ENCODE measurements at places on chromosomes 6 and 20.
A peak's percentile ranks its signal among the peaks of the same experiment; 100 is the strongest.

GRCh38 chr6:125570526-125570925 is 178.9 kb upstream of the HEY2 start:
- no peak for DNase-seq

GRCh38 chr6:30238178-30238795 is 25.1 kb upstream of the TRIM26 start:
- DNase-seq: no peak

- no peak for DNase-seq
These were observed 503 bp upstream of the ZC2HC1B start for GRCh38 chr6:143863771-143864170.

- DNase-seq: no peak
These were observed 36.4 kb upstream of the RPN2 start for GRCh38 chr20:37142708-37143107.

DNA sequence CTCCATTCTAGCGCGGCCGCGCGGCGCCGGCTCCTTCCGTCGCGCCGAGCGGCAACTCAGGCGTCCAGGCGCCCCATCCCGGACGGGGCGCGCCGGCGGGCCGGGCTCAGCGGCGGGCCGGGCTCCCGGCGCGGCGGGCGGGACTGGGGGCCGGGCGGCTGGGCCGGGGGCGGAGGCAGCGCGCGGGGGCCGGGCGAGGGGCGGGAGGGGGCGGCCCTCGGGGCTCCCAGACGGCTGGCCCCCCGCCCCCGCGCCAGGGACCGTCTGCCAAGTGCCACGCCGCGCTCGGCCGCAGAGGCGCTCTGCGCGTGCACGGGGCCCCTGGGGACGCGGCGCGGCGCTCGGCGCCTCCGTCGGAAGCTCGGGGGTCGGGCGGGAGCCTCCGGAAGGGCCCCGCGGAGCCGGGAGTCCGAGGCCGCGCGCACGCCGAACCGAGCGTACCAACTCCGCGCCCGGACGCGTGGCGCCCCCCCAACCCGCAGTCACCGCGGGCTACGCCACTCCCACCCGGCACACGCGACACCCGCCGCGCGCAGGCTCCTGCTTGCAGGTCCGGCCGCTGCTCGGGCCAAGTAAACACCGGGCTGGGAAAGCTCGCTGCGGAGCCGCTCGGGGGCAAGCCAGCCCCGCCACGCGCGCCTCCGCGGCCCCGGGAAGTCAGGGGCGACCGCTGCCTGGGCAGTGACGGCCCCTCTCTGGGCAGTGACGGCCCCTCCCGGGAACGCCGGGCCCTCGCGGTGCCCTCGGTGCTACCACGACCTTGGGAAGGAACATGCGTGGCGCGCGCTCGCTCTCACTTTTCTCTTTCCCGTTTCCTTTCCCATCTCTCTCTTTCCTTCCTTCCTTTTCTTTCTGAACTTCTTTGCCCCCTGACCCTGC is at the start of gene PREX1:
PREX1 (minus strand) TSS at position 145 of the 879 bp plus-strand sequence; CDS start at position 6, 139 bp downstream.
- DNase-seq: peak; percentile 63

- no peak for DNase-seq
These were observed 202.6 kb upstream of the STXBP5 start for GRCh38 chr6:147001621-147002020.

DNA sequence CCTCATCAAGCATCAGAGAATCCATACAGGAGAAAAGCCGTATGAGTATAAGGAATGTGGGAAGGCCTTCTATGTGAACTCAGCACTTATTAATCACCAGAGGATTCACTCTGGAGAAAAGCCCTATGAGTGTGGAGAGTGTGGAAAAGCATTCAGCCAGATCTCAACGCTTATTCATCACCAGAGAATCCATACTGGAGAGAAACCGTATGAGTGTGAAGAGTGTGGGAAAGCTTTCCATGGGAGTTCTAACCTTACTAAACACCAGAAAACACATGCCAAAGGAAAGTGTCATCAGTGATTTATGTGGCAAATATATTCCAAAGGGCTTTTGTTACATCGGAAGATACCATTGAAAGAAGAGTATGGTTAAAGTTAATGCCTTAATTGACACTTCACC is 25.4 kb downstream of the ZKSCAN8 start:
- DNase-seq: no peak

- no peak for DNase-seq
These were observed 109.1 kb upstream of the PLEKHG1 start for GRCh38 chr6:150490586-150490985.

DNA sequence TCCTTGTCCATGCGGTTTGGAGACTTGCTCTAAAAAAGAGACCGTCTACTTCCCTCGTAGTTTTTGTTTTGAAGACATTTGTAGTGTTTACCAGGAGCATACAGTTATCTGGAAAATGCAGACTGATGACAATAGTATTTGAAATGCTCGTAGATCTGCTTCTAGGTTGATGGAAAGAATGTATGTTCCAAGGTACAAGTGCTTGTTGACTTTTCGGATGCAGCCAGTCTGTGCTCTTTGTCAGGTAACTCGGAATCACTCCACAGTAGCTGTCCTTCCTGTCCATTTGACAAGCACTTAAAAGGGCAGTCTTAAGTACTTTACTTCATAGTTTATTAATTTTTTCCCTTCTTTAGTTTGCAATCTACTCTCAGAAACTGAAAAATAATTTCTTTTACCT is 194.8 kb downstream of the ESR1 start:
- no peak for DNase-seq

DNA sequence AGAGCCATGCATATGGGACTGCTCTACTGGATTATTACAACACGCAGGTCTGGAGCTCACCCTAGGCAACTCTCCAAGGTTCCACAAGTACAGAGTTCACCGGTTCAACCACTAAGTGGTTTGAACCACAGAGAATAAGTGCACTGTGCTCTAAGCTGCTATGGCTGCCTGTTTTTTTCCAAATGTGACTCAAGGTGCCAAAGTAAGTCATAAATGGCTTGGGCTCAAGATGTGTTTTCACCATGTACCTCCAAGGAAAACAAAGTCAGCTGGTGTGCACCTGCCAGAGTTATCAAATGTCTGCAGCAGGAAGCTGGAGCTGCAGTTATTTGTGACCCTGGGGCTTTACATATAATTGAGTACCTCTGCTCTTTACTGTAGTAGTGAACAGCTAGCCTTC is 76.7 kb downstream of the PREP start:
- no peak for DNase-seq

DNA sequence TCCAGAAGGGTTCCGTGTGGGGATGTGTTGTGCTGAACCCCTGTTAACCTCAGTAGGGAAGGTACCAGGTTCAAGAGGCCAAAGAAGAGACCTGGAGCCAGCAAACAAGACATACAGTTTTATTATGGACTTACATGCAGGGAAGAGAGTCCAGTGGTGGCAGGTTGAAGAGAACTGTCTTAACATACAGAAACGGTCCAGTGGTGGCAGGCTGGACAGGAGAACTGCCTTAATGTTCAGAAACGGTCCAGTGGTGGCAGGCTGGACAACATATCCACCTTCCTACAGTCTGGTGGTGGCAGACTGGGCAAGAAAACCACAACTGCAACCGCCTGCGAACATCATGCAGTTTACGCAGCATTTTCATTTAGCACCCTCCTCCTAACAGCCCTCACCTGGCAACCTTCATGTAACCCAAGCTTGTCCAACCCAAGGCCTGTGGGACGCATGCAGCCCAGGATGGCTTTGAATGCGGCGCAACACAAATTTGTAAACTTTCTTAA is 75.9 kb downstream of the PHACTR3 start:
- no peak for DNase-seq

DNA sequence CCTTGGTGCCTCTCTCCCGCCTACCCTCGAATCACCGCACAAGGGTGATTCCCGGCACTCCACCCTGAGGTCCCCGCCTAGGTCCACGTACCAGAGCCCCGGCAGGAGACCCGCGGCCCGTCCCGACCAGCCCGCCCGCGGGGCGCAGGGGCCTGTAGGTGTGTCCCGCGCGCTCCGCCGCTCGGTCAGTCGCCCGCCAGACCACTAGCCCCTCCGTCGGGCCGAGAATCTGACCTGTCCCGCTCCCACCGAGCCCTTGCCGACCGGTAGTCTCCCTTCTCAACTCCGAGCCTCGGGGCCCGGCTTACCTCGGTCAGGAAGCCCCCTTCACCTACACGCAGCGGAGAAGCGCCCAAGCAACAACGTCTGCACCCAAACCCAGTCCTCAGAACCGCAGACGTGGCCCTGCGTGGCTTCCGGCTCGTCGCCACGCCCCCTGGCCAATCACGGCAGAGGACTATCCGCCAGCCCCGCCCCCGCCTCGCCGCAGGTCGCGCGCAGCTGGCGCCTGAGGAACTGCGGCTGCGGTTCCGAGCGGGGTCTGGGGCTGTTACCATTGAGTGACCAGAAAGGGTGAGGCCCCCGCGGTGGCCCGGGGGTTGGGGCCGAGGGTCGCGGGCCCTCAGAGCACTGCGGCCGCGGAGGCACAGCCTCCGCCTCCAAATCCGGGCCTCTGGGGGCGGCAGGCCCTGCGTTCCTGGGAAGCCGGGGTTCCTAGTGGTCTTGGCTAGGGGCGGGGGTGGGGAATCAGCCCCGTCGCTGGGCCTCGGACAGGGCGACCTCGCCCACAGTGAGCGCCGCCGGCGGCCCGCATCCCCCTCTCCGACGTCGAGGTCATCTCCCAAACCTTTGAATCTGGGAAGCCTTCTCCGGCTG is at the start of the genes PGM3 and RWDD2A:
PGM3 (minus strand) TSS at position 395 of the 876 bp plus-strand sequence. CDS start 2,253 bp downstream, outside the sequence.
RWDD2A (plus strand) TSS at position 487 of the 876 bp plus-strand sequence. CDS start 1,095 bp downstream, outside the sequence.
- peak; percentile 54 for DNase-seq

DNA sequence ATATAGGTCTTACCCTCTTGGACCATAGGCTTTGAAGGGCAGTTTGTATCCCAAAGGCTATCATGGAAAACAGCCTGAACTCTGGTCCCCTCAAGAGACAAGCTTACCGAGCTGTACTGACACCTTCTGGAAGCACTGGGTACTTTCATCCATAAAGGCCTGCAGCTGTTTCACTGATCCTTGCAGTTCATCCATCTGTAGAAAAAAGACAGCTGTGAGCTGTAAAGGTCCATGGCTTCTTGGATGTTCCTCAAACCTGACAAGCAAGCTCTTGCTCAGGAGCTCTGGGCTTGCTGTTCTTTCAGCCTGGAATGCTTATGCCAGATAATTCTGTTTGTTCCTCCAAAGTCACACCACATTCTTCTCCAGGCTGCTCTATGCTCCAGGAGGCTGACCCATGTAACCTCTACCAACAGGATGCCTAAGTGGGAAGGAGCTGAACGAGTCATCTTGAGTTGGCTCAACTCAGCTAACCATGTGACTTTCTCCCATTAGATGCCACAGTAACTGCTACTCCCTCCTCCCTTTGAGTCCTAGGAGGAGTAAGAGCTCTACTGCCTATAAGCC is 8.8 kb upstream of the NDRG3 start:
- peak; percentile 2 for DNase-seq

DNA sequence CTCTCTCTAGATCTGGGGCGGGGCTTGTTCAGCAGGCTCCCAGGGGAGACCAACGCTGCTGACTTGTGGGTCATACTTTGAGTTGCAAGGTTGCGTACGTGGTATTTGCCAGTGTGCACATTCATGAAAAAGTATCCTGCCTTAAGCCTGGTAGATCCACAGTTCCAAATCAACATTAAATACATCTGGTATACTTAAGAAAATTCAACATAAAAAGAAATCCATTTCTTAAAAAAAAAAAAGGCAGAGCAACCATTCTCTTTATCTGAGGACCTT is 81.4 kb downstream of the SLC22A3 start:
- no peak for DNase-seq

GRCh38 chr20:10674684-10675449 is 1.1 kb upstream of the JAG1 start:
- DNase-seq: peak; percentile 65

DNA sequence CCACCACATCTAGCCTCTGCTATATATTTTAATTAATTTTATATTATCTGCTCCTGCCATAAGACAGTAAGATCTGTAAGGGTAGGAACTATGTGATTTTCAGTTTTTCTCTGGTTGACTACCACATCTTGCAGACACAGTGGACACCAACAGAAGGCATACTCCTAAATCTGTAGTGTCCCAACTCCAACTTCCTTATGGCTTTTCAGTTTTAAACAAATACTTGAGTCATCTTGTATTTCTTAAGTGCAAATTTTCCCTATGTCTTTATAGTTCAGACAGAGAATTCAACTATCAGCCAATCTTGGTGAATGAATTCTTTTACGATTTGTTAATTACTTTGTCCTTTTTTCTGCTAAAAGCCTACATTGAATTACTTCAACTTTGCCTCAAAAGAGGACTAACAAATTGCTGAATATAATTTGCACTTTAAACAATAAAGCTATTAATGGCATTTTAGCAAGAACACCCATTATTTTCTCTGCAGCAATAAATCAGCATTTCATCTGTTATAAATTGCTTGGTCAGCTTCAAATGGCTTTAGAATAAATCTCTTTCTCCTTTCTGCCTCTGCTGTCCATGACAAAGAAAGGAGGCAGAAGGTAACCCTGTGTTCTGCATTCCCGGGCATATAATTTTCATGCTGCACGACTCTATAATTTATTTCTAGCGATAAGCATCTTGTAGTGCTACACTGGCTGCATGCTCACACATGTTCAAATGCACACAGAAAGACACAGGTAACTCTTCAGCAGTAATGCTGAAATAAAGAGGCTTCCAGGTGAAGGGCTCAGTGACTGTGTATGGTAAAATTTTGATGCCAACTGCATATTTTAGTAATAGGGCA is 144.8 kb downstream of the BACH2 start:
- DNase-seq: no peak

- DNase-seq: no peak
These were observed 42.7 kb upstream of the HINT3 start for GRCh38 chr6:125913864-125914351.

DNA sequence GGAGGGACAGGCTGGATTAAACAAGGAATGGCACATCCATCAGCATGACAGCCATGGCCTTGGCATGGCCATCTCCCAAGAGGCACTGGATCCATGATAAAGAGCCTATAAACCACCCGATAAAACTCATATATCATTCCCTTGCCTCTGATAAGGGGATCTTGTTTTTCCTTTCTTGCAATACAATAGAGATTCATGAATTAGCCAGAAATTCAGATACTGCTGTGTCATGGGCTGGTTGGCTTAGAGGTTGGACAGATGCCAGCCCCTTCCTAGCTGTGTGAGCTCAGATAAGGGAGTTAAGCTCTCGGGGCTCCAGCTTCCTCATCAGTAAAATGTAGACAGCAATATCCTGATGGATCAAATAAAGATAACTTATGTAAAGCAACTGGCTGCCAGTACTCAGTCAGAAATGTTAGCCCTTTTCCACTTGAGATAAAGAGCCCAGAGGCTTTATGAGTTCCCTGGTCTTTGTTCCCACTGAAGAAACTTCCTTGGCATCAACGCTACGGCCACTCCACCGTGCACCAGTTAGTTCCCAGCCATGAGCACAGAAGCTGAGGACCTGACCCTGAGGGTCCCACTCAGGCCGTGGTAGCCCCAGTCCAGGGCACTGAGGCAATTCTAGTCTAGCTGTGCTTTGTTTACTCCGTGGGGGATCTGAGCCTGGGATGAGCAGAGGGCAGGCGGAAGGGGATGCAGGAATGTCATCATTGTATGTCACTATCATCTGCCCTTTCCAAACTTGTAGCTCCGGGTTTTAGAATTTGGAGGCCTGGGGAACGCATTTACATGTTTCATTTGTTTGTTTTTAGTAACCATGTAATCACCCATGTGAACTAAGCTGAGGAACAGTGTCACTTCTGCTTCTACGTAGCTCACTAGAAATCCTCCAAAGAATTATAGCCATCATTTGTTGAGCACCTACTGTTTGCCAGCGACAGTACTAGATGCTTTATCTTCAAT is 67.2 kb upstream of the TBC1D7 start:
- DNase-seq: peak; percentile 84

GRCh38 chr6:164085091-164086075 is 670.9 kb downstream of the QKI start:
- no peak for DNase-seq

GRCh38 chr20:23436681-23437080 is 2.8 kb upstream of the CSTL1 start:
- DNase-seq: no peak

Data from bone marrow (tissue), 2 donors.